Stimulated activated CD4-positive, alpha-beta T cell treated with anti-CD3 and anti-CD28 coated beads, Interleukin-4, amount 100 ng/mL, for 1 hour (primary cell): ENCODE measurements at places on chromosomes 6 and 20.

DNA sequence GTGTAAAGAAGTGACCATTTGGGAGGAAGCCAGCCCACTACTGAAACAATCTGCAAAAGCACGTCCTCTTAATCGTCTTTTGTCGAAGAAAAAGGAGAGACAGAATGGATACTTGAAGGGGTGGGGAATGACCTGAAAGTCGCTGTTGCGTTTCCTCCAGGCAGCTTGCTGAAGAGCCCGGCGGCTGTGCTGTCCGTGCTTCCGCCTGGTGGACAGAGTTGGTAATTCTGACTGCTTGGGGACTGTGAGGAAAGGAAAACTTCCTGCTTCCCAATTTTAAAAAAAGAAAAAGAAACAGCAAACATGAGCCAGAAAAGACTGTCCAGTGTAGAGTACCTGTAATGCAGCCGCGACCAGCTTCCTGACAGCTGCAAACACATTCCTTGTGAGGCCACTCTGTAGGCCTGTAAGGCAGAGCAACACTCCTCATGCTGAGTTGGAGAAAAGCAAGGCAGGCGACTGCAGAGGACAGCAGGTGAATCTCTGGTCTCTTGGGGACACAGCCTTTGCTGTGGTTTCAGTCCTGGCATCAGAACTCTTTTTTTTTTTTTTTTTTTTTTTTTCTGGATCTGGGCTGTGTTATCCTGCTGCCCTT, 251.1 kb upstream of the TBX18 start:
- DNase-seq: no peak

- DNase-seq: no peak
Observed at GRCh38 chr6:143750877-143751276, 73.1 kb downstream of the PHACTR2 start.

DNA sequence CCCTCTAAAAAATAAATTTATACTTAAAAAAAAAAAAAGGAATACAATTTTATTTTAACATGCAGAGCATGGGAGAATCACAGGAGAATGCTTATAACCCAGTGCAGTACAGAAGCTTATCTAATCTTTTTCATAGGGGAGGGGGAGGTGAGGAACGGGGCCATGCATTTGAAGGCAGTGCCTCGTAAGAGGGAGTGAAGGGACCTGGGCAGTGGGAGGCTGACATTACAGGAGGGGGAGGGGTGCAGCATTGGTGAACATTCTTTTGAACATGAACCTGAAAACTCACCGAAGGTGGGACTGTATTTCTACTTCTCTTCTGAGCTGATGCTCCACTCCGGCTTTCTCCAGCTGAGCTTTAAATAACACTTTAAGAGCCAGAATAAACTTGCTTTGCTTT, 9.3 kb downstream of the AURKA start:
- no peak for DNase-seq

GRCh38 chr6:26184367-26184891, 97.2 kb downstream of the HFE start:
- no peak for DNase-seq

DNA sequence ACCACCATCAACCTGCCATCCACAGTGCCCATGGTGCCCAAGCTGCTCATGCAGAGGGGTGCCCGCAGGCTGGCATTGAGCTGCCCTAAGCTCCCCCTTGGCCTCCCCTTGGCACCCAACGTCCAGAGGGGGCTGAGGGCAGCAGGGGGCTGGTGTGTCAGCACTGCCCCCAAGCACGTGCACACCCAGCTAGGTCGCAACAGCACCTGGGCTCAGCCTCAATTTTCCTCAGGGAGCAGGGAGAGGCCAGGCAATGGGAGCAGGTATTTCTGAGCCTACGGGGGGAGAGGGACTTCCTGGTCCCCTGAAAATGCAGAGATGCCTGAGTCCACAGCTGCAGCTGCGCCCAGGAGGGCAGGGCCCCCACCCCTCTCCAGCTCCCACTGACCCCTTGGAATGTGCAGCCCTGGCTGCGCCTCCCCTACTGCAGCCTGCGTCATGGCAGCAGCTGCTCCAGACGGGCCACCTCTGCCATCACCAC, 204.2 kb downstream of the ANKRD60 start:
- DNase-seq: no peak

DNA sequence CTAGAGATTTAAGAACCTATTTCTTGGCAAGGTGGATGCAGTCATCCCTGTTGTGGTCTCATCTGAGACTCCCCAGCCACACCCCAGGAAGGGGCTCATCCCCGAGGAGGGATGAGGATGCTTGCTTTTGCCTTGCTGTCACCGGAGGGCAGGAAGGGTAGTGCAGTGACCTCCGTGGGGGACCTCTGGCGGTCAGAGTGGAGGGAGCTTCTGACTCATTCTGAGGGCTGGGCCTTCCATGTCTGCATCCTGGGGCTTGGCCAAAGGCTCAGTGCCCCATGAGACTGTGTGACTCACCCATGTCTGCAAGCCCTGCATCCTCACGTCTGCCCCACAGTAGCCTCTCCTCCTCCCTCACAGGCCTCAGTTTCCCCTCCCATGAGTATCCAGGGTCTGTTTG, 38.7 kb downstream of the UQCC2 start:
- DNase-seq: no peak

- no peak for DNase-seq
Observed at GRCh38 chr6:142374965-142375733, 73.3 kb downstream of the ADGRG6 start.

DNA sequence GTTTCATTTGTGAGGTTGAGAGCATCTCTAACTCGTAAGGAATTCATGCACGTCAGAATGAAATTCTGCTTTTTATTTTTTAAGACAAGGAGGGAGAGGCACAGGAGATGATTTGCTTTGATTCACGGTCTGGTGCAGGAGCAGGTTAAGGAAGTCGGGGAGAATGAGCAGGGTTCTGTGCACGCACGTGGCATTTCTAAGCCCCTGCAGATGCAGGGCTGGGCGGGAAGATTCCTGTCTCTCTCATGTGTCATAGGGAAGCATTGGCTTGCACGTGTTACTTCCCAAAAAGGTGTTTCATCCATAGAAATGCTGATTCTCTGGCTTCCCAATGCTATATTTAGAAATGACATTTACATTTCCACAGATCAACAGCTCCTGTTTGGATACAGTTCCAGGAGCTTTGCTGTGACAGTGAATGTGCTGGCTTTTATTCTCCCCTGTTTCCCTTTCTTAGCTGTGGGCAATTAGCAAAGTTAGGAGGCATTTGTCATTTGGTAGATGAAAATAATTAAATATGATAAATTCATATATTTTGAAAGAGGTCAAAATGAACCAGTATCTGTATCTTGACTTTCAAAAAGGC, 119.7 kb upstream of the ZFP64 start:
- DNase-seq: no peak

DNA sequence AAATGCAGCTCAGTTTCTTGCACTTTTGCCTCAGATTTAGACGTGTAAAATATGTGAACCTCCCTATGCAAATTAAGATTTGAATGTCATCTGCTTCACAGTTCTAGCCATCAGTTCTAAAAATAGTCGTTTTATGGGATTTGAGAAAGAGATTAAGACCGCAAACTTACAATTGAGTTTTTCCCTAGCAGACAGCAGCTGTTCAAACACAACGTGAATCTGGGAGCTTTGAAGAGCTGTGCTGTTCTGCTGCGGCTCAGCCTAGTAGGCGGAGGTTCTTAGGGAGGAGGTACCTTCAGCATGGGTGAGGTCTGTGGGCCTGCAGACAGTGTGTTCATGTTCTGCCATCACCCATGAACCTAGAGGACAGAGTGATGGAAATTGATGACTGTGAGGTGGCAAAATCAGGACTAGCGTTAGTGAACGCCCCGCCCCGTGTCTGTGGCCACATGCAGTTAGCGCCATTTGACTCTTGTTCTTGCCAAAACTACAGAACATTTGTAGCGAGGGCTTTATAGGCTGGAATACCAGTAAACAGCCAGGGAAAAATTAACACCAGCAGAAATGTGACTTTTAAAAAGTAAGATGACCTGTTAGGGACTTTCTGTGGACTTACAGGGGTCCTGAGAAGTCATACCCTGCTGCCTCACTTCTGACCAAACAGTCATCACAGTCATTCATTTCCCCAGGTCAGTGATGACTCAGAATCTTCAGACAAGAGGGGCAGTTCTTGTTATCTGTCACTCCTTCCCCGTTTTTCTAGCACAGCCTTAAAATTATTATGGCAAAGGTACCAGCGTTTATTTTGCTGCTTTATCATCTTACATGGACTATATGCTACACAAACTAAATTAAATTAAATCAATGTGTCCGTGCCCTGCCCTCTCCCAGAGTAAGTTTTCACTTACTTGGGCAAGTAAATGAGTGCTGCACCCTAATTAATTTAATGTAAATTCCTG, 84.3 kb upstream of the TMEM181 start:
- no peak for DNase-seq

DNA sequence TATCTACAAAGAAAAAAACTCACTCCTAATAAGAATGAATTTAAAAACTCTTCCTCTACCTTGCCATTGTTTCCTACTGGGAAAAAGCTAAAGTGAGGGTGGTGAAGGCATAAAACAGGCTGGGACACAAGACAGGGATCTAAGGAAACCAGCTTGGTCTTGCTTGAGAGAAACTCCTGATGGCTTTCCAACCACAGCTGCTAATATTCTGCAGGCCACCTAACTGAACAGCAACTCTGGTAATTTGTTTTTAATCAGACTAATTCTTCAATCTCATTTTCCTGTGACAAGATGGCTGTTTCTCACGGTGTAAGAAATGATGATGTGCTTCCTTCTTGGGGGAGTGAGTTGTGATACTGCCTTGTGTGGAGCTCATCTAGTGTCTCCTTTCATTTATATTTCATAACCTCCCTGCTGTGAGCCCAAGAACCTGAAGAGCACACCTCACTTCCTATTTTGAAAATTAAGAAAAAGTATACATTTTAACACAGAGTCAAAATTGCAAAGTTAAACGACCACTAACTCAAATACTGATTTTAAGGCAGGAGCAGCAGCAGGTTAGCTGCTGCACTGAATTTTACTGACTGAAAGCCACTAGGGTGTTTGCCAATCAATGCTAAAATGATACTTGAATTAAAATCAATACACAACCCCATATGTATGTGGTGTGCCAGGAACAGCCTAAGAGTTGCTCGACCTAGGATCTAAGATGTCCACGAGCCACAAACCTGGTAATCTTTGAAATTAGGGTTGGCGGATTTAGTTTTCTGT, 58.0 kb downstream of the BACH2 start:
- no peak for DNase-seq

- DNase-seq: no peak
Observed at GRCh38 chr6:12472601-12473038, 182.5 kb downstream of the EDN1 start.

DNA sequence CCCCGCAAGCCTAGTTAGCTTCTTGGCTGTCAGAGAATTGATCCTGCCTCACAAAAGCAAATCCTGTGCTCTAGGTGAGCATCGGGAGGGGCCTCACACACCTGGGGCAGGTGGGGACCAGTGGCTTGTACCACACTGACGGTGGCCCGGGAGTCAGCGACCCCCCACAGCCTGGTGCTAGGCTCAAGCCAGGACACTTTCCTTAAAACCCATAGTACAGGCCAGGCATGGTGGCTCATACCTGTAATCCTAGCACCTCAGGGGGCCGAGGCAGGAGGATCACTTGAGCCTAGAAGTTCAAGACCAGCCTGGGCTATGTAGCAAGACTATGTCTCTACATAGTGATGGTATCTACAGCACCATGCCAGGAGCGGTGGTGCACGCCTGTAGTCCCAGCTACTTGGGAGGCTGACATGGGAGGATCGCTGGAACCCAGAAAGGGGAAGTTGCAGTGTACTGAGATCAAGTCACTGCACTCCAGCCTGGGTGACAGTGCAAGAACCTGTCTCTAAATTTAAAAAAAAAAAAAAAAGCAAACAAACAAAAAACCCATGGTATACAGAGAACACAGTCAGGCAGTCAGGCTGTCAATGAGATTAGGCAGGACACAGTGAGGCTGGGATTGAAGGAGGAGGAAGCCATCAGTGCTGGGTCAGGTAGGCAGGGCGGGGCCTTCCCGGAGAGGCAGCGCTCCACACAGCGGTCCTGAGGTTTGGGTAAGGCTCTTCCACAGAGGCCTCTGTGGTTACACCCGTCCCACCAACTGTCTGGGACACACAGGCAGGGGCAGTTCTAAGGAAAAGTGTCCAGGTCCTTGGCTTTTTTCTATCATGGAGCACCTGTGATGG, 41.3 kb downstream of the SYNJ2 start:
- no peak for DNase-seq

DNA sequence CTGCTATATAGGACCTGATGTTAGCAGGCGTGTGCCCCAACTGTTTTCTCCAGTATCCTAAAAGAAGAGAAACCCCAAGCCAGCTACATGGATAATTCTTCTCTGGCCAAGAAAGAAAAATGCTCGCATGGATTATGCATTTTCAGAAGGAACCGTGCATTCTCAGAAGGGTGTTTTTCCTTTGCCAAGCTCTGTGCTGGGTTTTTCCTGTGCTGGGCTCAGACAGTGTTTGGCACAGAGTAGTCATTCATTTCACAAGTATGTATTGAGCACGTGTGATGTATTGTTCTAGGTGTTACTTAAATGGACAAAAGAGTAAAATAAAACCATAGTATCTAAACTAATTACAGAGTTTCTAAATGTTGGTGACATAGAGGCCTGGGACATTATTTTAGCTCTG, 62.7 kb upstream of the ZNF133 start:
- DNase-seq: no peak

GRCh38 chr6:142884214-142885035, 60.6 kb downstream of the HIVEP2 start:
- DNase-seq: no peak

DNA sequence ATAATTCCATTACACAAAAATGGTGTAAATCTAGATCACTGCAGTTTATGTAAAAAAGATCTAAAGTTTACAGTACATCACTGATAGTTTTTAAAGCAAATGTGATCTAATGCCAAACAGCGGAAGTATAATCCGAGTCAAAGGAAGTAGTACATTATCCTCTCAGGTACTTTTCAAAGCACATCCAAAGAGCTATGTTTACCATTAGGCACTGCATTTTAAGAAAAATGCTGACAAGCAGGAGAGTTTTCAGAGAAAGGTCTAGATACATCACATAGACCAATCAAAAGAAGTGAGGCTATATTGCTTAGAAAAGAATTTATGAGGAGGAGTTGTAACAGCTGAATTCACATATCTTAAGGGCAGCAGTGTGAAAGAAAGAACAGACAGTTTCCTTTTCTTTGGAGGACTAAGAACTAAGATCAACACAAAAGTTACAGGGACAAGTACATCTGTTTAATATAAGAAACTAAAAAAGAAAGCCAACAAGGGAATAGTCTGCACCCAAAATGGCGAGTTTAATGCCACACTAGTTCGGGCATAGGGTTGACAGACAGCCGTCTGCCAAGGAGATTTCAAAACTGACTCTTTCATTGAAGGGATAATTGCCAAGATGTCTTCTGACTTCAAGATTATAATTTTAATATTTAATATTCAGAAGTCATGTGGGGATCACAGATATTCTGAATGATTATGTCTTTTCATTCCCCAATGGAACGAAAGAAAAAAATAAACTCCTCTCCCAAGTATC, 1.4 kb downstream of the ZNF184 start:
- DNase-seq: no peak

GRCh38 chr20:46354920-46355654, 46.8 kb upstream of the CDH22 start:
- DNase-seq: no peak

- no peak for DNase-seq
Observed at GRCh38 chr6:112331306-112331705, 15.8 kb upstream of the RFPL4B start.
